ENCODE measurements at places on chromosomes 7 and 10. TPM values are rescaled to one million over a fixed set of nuclear protein-coding genes. Genes with fewer than 3 reads are reported as not detected.

- DNase-seq, result no peak
Measured at GRCh38 chr10:29555091-29555745, 79.6 kb downstream of the SVIL start.

- no peak for DNase-seq
Measured at GRCh38 chr10:112376396-112376790, 2.5 kb downstream of the ACSL5 start.

- DNase-seq, result no peak
Measured at GRCh38 chr10:87979847-87980246, 116.4 kb downstream of the PTEN start.

ENO4 gene
- polyA plus RNA-seq, result 0.28 TPM

ANKRD30A gene
- not detected for polyA plus RNA-seq

DNA sequence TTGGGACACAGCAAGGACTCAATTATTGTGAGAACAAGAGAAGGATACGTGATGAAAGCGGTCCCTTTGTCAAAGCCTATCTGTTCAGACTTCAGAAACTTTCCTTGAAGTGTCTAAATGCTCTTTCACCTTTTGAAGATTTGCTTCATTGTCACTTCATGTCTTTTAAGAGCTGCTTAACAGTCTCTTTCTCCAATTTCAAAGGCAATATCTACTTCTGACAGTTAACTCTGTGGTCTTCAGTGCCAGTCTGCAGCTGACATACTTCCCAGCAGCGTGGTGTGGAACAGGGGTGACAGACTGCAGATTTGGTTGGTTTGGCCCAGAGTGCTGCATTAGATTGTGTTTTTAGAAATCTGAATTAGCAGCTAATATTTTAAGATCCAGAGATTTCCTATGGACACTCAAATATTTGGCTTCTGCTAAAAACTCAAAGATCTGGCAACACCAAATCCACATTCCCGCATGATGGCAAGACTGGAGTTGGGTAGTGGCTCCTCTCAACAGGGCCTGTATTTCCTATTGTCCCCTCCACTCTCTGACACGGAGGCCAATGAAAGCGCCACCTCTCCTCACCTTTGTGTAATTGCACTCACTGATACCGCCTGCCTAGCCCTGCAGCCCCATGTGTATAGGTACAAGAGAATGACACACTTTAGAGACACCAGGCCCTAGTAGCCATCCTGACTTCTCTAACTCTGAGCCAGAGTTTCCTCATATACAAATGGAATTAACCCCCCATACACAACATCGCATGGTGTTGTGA is 11.5 kb downstream of the SCRN1 start:
- DNase-seq, result no peak

DNA sequence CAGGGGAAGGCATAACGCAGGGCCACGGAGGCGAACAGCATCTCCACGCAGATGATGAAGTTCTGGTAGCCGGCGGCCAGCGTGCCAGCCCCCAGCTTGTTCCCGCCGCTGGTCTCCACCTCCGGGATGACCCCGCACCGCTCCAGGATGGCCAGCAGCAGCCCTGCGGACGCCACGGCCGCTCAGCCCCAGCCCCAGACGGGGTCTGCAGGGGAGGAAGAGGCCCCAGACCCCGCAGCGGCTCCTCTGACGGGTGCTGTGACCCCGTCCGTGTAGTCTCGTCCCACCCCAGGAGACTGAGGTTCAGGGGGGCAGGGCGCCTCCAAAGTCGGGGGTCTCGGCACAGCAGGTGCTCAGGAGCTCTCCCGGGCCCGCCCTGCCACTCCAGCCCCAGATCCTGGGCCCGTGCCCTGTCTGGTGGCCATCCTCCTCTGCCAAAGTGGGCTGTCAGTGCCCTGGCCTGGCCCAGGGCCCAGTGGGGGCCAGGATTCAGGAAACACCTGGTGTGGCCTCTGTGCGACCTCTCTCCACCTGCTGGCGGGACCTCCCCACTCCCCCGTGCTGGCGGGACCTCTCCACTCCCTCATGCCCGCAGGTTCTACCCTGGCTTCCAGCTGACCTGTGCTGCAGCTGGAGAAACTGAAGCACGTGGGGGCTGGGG is 8.1 kb downstream of the TMEM184A start:
- DNase-seq, result no peak

- DNase-seq, result no peak
Measured at GRCh38 chr7:219581-220150, 27.3 kb downstream of the FAM20C start.

OR6V1 gene
- not detected for polyA plus RNA-seq

DNA sequence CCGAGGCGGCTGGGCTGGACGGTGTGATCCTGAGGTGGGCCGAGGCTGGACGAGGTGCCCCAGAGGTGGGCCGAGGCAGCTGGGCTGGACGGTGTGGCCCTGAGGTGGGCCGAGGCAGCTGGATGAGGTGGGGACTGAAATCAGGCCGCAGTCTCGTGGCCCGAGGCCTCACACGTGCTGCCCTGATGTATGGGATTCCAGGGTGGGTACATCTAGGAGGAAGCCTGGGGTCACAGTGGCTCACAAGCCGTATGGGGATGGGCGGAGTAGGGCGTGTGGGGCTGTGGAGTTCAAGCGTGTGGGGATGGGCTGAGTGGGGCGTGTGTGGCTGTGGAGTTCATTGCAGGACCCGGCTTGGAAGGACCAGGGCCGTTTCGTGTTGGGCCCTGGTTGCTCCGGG is 12.5 kb upstream of the NKX6-2 start:
- no peak for DNase-seq

GRCh38 chr10:1178506-1178905 is 122.3 kb downstream of the WDR37 start:
- DNase-seq, result no peak

DNA sequence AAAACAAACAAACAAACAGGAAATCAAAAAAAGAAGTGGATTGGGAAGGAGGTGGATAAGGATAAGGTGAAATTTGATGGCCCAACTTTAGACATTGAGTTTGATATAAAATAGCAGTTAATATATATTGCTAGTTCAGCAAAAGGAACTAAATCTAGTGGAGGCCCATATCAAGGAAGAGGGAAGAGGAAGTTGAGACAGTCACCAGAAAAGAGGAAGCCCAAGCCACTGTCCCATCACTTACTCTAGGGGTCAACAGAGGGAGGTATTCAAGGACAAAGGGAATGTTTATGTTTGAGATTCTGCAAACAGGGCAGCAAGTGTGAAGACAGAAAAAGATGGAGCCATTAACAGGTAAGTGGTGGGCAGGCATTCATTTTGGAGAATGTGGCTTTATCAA is 3.7 kb downstream of the LAMTOR4 start:
- DNase-seq, result no peak

GRCh38 chr10:11532306-11532705 is 79.1 kb downstream of the USP6NL start:
- no peak for DNase-seq

DNA sequence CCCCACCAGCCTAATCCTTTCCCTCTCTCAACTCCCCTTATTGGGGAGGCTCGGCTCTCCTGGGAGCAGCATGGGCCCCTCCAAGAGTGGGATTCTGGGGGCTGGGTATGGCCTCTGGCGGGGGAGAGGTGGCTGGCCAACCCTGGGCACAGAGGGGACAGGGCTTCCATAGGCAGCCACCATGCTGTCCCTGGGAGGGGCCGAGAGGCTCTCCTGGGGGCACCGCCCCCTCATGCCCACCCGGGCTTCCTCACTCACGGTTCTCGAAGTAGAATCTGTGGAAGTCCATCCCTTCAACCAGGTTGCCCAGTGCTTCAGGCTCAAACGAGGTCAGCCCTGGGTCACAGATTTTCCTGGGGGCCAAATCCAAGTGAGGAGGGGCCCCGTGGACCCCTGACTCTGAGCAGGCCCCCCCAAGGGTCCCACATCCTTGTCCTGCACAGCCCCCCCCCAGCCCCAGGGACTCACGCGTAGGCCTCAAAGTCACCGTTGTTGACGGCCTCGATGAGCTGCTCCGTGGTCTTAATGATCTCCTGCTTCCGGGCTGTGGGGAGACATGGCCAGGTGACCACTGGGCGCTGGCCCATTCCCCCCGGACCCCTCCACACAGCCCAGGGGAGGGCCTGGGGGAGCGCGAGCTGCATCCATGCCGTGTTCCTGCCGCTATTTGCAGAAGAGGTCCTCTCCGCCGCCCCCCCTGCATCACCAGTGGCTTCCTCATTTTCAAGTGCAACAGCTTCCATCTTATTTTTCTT is 19.8 kb downstream of the YKT6 start:
- no peak for DNase-seq

INTS1 gene
- polyA plus RNA-seq, result 7.6 TPM

DNA sequence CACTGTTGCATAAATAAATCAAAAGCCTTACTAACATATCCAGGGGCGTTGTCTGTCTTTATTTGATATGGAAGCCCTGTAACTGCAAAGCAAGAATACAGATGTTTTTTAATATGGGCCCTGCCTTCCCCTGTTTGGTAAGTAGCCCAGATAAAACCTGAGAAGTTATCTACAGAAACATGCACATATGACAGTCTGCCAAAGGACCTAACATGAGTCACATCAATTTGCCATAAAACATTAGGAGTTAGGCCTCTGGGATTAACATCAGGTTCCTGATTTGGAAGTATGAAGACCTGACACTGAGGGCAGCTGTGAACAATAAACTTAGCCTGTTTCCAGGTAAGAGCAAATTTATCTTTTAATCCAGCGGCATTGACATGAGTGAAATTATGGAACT is 1588.8 kb downstream of the REEP3 start:
- DNase-seq, result no peak

DNA sequence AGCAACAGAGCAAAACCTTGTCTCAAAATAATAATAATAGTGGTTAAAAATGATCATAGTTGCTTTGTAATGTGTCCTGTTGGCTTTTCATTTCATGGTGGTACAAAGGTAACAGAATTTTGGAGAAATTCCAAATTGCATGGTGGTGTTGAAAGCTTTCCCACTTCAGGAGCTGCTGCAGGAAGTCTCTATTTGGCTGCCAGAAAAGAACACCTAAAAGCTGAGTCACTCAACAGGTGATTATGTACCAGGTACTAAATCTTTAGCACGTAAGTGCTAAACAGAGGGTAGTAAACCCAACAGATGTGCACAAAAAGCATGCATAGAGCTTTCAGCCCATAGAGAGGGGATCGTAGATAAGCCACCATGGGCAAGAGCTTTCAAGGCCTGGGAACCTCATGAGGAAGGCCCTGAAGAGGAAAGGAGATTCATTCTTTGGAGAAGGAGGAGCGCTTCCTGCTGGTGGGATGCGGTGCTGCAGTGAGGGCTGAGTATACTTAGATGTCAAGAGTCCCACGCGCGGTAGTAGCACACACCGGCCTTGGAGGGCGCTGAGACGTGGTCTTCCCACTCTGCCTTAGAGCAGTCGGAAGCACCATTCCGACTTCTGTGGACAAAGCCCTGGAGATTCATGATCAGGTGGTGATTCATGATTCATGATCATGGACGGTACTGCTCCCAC is 118.7 kb downstream of the RALA start:
- DNase-seq, result no peak

AMZ1 gene
- polyA plus RNA-seq, result 3.7 TPM

PCGF5 gene
- polyA plus RNA-seq, result 18.9 TPM

ADK gene
- 37.6 TPM for polyA plus RNA-seq

TRPV5 gene
- polyA plus RNA-seq, result not detected

GRCh38 chr7:114988755-114989375 is 67.0 kb downstream of the MDFIC start:
- peak; percentile 26 for DNase-seq

- peak; percentile 91 for DNase-seq
Measured at GRCh38 chr10:89129911-89130310, 77.2 kb downstream of the CH25H start.

ZSCAN21 gene
- 10.6 TPM for polyA plus RNA-seq

GRCh38 chr10:12481924-12482323 is 132.6 kb downstream of the CAMK1D start:
- DNase-seq, result no peak

AHCYL2 gene
- 11.4 TPM for polyA plus RNA-seq

GRCh38 chr7:121961089-121961867 is 88.3 kb downstream of the PTPRZ1 start:
- peak; percentile 40 for DNase-seq

- no peak for DNase-seq
Measured at GRCh38 chr7:50676079-50676478, 106.6 kb downstream of the GRB10 start.

DNA sequence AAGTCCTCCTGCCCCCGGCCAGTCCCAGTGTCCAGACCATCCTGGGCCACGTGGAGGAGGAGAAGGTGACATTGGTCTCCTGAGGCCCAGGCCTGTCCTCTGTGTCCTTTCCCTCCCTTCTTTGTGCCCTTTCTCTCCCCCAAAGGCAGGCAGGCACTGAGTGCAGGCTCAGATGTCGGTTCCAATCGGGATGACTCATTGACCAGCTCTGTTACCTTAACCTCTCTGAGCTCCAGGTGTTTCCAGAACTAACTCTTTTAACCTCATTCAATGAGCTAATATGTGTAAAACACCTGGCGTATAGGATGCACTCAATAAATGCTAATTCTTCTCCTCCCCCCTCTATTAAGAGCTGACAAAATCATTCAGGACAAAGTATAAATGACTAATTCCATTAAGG is 25.7 kb downstream of the MACROH2A2 start:
- no peak for DNase-seq

DNA sequence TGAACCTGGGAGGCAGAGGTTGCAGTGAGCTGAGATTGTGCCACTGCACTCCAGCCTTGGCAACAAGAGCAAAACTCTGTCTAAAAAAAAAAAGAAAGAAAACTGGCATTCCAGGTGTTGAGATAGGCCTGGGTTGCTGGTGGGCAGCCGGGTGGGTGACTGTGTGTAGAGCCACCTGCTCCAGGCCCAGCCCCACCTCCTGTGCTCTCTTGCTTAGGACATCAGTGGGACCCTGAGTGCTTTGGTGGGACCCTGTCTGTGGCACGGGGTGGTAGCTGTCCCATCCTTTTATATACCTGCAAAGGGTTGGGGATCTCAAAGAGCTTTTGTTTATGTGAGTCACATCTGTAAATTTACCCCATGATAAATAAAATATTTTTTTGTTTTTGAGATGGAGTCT is 6.2 kb downstream of the PAOX start:
- DNase-seq, result no peak

- DNase-seq, result no peak
Measured at GRCh38 chr10:28151636-28152035, 151.2 kb downstream of the MPP7 start.

- no peak for DNase-seq
Measured at GRCh38 chr7:49245062-49245461, 320.7 kb downstream of the CDC14C start.

DNA sequence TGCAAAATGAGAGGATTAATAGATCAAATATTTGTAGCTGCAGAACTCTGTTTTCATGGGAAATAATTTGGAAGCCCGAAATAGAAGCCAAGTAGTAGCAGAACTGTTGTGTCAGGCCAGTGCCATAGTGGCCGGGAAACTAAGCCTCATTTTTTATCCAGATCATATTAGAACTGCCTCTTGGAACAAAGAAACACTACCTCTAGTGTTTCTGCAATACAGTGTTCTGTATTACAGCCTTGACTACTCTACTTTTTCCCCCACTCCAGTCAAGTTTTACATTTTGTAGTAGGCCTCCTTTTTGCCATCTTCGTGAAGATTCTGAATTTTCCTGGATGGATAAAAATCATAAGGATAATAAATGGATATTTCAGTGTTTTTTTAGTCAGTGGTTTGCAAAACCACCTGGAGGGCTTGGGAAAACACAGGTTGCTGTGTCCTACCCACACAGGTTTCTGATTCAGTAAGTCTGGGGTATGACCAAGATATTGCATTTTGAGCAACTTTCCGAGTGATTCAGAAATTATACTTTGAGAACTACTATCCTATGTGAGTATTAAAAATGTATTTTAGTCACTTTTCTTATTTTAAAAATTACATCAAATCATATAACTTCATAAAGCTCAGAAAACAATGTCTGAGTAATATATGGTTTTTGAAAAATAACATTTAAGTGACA is 326.2 kb upstream of the KAT6B start:
- no peak for DNase-seq

CXCL12 gene
- polyA plus RNA-seq, result 201 TPM

AKR1D1 gene
- not detected for polyA plus RNA-seq

GIMAP4 gene
- polyA plus RNA-seq, result not detected

GRCh38 chr7:12322284-12322902 is 81.3 kb downstream of the VWDE start:
- no peak for DNase-seq

CREB5 gene
- 2.6 TPM for polyA plus RNA-seq
